Psoas muscle (tissue), 8 donors: ENCODE measurements at places on chromosomes 4 and X.

DNA sequence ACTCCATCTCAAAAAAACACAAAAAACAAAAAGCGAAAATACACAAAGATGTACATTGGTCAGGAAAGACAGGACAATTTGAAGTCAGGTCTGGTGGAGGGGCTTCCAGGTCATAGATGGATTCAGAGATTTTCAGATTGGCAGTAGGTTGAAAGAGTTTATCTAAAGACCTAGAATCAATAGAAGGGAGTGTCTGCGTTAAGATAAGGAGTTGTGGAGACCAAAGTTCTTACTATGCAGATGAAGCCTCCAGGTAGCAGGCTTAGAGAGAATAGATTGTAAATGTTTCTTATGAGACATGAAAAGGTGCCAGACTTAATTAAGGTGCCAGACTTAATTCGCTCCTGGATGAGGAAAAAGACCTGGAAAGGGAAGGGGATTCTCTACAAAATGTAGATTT lies 6.9 kb upstream of the RPS3A start:
- no peak for DNase-seq

GRCh38 chr4:85489273-85489981 lies 14.5 kb downstream of the ARHGAP24 start:
- no peak for DNase-seq

DNA sequence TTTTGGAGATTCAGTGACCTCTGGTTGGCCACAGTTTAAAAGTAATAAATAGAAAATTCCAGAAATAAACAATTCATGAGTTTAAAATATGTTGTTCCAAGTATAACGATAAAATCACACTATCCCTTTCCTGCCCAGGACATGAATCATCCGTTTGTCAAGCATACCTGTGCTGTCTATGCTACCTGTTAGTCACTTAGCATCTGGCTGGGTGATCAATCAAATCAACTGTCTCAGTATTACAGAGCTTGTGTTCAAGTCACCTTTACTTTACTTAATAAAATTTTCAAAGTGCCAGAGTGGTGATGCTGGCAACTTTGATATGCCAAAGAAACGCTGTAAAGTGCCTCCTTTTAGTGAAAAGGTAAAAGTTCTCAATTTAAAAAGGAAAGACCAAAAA lies 979.5 kb upstream of the NDST4 start:
- no peak for DNase-seq

GRCh38 chr4:188242041-188242440 lies 102.8 kb downstream of the TRIML1 start:
- no peak for DNase-seq

- peak; percentile 85 for DNase-seq
Observed at GRCh38 chr4:11428899-11429698, 405 bp upstream of the HS3ST1 start.

- no peak for DNase-seq
Observed at GRCh38 chrX:119682019-119682989, 10.7 kb downstream of the SEPTIN6 start.

- no peak for DNase-seq
Observed at GRCh38 chrX:111254896-111255693, 15.2 kb downstream of the CAPN6 start.

GRCh38 chr4:96736352-96736889 lies 896.5 kb downstream of the PDHA2 start:
- DNase-seq, result no peak

DNA sequence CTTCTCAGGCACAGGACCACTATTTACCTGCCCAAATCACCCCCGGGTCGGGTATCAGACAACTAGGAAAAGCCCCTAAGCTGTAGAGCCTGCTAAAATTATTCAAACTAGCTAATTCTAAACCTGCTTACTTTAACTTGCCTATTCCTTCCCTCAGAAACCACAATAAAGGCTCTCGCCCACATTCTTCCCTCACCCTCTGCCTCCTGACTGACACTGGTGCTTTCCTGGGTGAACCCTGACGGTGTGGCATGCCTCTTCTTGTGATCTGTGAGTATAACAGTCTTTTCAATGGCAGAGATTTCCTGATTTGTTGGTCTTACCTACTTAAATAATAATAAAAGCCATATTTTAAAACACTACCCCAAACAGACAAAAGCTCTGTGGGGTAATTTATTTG lies 242.1 kb upstream of the ZCCHC13 start:
- no peak for DNase-seq

DNA sequence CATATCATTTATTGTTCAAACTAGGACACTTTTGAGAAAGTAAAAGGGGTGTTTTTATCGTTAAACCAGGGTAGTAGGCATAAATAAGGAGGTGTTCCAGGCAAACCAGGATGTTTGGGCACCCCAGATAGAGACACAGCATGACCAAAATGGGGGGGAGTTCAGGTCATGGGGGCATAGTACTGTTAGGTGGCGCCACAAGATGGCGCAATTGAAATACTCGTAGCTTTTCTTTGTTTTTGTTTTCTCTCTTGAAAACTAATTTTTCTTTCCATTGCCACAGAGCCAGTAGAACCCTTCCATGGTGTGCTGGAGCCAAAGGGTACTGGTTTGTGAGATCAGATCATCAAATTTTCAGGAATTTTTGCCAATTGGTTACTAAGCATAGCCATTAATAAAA lies 283.4 kb downstream of the BCOR start:
- DNase-seq, result peak; percentile 44

- no peak for DNase-seq
Observed at GRCh38 chr4:100483796-100484195, 34.0 kb downstream of the EMCN start.
